C1 segment of cervical spinal cord (tissue), 14 donors: ENCODE measurements at places on chromosomes 1 and 21.

- DNase-seq: no peak
These were observed 346.3 kb upstream of the POU3F1 start for GRCh38 chr1:38392861-38393260.

- no peak for DNase-seq
These were observed 231.9 kb downstream of the TOMM20 start for GRCh38 chr1:234896477-234897389.

- DNase-seq: no peak
These were observed 15.6 kb downstream of the WNT4 start for GRCh38 chr1:22127248-22127647.

DNA sequence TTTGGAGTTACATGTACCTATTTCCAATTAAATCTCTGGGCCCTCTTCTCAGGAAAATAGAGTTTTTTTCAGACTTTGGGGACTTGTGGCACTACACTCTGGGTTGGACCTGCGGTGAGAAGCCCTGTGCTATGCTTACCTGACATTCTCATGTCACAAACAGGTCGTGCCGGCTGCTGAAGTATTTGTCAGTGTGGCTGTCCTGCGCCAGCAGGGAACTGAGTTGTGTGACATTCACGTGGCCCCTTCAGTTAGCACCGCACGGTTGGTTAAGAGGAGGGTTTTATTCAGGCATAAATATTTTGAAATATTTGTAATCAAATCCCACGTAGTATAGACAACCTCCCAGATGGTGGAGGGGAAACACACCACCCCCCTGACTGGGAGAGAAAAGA lies 6.3 kb upstream of the COL6A2 start:
- no peak for DNase-seq

DNA sequence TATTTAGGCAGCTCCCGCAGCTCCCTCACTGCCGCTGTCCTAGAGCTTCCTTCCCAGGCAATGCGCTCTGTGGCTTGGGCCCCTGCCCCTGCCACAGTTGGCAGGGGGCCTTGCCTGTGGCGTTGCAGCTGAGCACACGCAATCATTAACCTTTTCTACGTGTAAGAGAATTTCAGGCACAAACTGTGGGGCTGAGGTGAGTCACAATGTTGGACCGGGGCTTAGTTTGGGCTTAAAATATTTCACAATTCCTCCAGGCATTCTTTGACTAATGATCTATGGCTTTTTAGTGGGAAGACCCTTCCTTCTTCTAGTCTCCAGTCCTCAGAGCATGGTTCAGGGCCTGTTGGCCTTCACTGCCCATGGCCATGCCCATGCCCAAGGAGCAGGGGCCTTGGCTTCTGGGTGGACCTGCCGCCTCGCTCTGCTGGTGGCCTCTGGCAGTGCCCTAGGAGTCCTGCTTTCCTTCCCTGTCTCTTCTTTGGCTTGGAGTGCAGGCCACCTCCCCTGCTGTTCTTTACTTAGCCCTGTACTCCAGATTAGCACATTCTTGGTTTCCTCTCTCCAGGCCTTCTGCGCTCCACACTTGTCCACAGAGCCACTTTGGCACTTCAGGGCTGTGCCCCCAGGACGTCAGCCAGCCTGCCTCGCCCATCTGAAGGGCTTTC lies 39.2 kb downstream of the MAPKAPK2 start:
- no peak for DNase-seq

DNA sequence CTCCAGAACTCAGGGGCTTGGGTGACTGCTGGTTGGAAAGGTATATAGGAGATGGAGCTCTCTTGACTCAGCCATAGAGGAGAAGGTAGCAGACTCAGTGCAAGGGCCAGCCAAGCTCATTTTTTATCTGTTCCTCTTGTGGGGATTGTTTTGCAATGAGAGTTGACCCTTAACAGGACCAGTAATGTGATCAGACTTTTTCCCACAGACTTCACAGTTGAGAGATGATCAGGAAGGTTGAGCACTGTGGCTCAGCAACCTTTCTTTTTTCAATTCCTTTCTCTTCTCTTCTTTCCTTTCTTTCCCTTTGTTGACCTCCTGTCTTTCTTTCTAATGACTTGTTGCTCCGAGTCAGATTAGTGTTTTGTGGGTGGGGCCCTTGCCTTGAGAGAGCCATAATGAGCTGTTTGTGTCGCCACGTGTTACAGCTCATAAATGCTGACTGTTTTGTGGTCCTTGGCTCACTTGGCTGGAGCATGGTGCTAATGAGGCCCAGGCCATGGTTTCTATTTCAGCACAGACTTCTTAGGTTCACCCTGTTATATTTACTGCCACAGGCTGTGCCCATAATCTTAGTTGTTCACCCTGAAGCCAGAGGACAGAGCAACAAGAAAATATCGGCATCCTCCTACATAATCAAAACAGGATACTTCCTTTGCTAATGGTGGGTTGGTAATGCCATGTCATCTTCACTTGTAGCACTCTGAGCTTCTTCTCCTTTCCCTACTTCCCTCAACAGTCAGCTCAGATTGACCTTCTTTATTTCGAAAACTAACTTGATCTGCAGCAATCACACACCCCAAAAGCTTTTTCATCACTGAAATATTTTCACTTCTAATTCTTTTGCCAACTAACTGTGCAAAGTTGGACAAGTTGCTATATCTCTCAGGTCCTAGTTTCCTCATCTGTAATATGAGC lies 13.9 kb downstream of the ADAM30 start:
- DNase-seq: no peak

DNA sequence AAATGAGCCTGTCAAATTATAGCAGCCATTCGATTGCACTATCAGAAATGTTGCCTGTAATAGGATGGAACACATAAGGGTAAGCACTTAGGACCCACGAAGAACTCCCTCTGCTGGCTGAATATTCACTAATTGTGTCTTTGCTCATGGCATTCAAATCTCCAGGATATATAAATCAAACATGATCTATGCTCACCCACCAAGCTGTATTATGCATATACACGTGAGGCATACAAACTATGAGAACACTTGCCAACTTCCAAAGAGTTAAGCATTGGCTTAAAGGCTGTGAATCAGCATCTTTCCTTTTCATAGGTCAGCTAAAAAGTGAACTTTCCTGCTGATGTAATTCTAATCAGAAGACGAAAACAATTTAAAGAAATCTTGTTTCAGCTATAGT lies 34.5 kb downstream of the TMPRSS15 start:
- no peak for DNase-seq

GRCh38 chr1:214199585-214199984 lies 81.4 kb upstream of the SMYD2 start:
- no peak for DNase-seq
